HFF-Myc (cell line): ENCODE measurements at places on chromosomes 2 and 18.

GRCh38 chr2:167692936-167693335 lies 554.5 kb downstream of the STK39 start:
- DNase-seq: no peak

- no peak for DNase-seq
These were observed 220.9 kb upstream of the EPHA4 start for GRCh38 chr2:221792971-221793521.

GRCh38 chr18:13264091-13265007 lies 45.8 kb downstream of the LDLRAD4 start:
- DNase-seq: no peak

- DNase-seq: no peak
These were observed 13.3 kb downstream of the CHCHD5 start for GRCh38 chr2:112597537-112598322.

- no peak for DNase-seq
These were observed 269.5 kb downstream of the CYRIA start for GRCh38 chr2:16396171-16396570.

DNA sequence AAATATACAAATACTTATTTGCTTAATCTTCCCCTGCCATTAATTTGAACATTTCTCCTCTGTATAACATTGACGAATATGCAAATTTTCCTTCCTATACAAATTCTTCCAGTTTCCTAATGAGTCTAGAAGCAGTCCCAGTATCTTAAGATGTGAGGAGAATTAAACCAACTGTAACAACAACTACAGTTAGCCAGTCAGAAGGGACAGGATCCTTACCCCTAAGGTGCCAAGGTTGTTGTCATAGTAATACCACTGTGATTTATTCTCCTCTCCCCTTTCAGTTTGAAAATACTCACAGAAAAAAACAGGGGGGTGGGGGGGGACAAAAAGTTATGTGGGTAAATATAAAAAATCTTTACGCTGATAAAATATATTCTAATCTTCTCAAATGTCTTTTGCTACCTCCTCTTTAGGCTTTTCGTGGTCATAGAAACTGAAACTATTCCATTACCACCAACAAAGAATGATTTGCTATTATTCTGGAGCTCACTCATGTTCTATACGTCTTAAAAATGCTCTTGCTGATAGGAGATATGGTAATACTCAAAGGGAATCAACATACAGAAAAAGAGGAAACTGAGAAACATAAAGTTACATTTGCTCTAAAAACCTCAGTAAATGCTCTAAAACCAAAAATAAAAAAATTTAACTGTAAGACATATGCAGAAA lies 107.6 kb downstream of the MEMO1 start:
- DNase-seq: no peak

DNA sequence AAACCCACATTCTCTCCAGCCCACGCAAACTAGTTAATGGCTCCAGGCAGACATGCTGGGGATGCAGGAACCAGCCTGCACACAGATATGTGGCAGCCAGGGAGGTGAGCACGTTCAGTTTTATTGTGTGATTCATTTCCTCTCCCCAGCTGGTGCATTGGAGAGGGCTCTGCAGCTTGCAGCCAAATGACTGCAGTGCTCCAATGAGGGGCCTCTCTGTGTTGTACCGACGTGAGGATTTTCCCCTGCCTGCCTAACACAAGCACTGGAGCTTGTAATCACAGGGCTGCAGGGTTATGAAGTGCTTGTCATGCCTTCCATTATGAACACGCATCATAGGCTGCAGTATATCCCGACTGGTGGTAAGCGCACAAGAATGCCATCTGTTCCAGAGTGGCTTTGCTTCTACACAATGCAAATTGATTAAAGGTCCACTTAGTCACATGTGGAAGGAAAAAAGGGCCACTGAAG lies 92.3 kb upstream of the THUMPD2 start:
- peak; percentile 97 for DNase-seq

DNA sequence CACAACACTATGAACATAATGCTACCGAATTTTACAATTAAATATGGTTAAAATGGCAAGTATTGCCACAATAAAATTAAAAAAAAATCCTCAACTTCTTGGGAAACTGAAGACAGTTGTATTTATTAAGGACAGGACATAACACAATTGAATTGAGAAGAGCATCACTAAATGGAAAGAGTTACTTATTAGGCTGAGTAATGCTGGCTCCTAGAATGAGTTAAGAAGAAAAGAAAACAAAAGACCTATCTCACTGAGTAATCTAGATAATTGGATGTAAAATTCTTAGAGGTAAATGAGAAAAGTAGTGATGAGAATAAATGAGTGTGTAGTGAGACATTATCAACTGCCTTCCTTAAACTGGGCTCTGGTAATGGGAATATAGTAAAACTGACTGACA lies 121.7 kb downstream of the FSIP2 start:
- no peak for DNase-seq

- no peak for DNase-seq
These were observed 194.2 kb downstream of the RIT2 start for GRCh38 chr18:42921226-42921737.

DNA sequence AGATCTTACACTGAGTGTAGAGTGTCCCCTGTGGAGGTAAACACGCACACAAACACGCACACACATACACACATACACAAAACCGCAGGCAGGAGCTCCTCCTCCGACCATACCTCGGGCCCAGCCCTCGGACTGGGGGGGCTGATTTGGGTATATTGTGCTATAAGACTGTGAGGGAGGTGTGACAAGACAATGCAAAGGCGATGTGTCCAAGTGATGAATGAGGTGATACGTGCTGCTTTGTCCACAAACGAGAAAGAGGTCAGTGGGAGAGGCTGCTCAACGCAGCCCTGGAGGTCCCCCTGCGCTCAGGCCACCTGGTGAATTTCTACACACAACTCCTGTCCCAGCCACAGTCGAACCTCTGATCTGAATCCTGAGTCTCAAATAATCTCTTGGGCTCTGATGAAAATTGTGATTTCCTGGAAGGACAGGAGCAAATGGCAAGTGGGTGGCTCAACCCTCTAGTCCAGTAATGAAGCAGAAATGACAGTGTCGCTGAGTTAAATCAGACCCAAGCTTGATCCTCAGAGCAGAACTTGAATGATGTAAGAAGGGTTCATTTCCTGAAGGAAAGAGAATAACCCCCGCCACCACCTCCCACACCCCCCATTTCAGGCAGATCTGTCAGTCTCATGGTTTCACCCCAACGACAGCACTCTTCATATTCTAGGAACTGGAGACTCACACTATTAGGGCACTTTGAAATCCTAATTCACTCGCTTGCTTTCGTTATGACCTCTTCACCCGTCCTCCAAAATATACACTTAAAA lies 48.9 kb upstream of the ASXL2 start:
- no peak for DNase-seq

DNA sequence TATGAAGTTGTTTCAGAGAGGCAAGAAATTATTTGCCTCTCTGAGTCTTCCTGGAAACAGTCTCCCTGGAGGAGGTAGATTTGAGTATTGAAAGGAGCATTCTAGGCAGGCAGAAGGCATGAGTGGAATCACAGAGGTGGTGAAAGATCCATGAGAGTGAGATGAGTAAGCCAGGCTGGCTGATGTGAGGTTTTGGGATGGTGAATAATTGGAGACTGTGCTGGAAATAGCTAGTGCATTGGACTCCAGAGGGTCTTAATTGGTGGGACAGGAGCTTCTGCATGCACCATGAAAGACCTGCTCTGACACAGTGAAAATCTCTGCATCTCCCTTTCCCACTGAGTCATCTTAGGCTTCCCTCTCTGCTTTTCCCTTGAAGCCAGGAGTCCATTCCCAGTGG lies 46.3 kb downstream of the CDC42EP3 start:
- no peak for DNase-seq

DNA sequence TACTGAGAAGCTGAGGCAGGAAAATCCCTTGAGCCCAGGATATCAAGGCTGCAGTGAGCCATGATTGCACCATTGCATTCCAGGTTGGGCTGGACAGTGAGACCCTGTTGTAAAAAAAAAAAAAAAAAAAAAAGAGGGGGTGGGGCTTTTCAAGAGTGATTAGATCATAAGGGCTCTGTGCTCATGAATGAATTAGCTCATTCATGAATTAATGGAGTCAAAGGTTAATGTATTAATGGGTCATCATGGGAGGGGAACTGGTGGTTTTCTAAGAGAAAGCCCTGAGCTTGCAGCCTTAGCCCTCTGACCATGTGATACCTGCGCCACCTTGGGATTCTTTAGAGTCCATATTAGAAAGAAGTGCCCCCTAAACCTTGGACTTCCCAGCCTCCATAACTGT lies 4.5 kb downstream of the SLC19A3 start:
- DNase-seq: no peak

DNA sequence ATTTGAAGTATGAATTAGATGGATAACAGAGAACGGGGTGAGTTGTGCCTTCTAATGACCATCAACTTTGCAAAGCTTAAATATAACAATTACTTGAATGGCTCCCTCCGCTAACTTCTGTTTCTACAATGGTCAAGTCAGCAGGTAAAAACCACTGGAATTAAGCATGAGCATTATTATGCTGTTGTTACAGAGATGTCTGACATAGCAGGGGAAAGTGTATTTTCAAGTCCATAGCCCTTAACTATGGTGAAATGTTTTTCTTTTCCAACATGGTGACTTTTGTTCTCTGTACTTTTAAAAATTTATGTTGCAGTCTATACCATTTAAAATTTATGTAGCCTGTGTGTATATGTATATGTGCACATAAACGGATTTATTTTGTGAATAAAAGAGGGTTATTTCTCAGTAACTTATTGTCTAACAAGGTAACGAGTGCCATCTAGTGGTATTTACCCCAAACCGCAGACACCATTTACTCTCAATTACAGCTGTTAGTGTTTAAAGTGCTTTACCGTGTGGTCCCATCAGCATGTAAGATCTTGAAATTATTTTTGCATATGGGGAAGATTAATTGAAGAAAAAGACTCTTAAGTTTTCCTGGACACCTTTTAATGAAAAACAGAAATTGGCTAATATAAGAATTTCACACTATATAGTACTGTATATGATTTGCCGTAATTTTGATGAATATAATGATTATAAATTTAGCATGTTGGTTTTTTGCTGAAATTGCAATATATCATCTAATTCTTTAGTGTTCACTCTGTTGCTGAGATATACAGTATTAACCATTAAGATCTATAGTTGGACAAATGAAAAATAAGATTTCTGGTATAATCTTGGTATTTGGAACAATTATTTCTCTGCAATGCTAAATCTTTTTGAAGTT lies 78.2 kb downstream of the UBE2E3 start:
- DNase-seq: no peak

GRCh38 chr2:196750977-196751631 lies 48.4 kb downstream of the GTF3C3 start:
- DNase-seq: peak; percentile 33

GRCh38 chr18:506264-506663 lies 5.8 kb upstream of the COLEC12 start:
- no peak for DNase-seq

DNA sequence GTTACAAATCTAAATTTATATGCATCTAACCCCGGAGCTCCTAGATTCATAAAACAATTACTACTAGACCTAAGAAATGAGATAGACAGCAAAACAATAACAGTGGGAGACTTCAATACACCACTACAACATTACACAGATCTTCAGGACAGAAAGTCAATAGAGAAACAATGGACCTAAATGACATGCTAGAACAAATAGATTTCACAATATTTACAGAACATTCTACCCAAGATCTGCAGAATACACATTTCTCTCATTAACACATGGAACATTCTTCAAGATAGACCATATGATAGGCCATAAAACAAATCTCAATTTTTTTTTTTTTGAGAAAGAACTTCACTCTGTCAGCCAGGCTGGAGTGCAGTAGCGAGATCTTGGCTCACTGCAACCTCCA lies 37.8 kb downstream of the COPS9 start:
- no peak for DNase-seq

- no peak for DNase-seq
These were observed 52.0 kb downstream of the LYPD1 start for GRCh38 chr2:132617989-132618388.

- DNase-seq: no peak
These were observed 2.5 kb upstream of the MREG start for GRCh38 chr2:216015722-216016464.

GRCh38 chr18:9092665-9093064 lies 9.8 kb upstream of the NDUFV2 start:
- no peak for DNase-seq

DNA sequence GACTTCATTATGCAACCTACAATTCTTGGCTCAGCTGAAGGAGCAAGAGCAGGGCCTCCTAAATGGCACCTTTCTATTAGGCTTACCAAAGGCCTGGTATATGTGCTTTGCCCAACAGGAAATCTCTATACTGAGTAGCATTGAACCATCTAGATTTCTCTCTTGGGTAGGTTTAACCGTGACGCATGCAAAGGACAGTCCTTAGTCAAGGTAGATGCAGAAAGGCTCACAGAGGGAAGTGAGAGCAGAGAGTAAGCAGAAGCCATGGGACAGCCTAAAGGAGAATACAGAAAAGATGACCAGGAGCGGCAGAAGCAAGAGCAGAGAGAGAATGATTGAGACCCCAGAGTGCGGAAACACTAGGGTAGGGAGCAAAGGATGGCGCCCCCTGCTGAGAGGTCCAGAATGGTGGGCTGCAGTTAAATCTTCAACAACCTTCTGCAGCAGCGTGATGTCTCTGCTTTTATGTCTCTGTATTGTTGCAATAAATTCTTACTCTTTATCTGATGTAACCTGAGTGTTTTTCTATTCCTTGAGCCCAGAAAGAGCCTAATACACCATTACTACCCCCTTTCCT lies 4.7 kb upstream of the OSBPL1A start:
- no peak for DNase-seq

GRCh38 chr18:12066910-12067511 lies 26.6 kb upstream of the ANKRD62 start:
- DNase-seq: no peak

GRCh38 chr2:112601754-112602153 lies 17.3 kb downstream of the CHCHD5 start:
- no peak for DNase-seq

- DNase-seq: no peak
These were observed 55.4 kb upstream of the NCOA1 start for GRCh38 chr2:24435391-24436316.

DNA sequence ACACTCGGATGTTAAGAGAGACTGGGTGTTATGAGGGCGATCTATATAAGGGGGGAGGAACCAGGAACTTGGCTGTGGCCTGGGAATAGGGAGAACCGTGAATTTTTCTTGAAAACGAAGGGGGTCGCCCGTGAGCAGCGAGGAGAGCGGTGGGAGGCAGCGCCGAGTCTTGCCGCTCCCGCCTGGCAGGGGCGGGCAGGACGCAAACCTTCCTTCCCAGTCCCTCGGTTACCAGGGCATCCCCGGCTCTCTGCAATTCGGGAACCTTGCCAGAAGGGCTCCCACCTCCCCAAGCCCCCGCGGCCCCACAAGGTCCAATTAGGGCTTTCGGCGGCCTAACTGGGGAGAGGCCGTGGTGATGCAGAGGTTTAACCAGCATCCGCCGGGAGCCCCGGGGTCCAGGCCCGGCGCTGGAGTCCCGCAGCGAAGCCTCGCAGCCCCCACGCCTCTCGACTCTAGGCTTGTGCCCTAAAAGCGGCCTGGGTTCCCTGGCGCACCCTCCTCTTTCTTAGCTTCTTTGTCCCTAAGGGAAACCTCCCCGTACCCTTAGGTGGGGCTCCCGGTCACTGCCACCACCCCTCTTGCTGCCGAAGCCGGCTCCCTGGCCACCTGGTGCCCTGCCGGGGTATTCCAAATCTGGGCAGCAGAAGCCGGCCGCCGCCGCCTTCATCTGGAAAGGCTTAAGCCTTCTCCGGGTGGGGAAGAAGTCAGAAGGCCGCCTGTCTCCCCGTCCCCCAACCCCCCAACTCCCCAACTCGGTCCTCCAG lies 680 bp upstream of the FHOD3 start:
- DNase-seq: peak; percentile 27

GRCh38 chr2:107266555-107266954 lies 380.6 kb upstream of the ST6GAL2 start:
- DNase-seq: no peak
